Stimulated activated naive CD4-positive, alpha-beta T cell (primary cell): ENCODE measurements at places on chromosomes 12 and 14.

- DNase-seq, result no peak
Observed at GRCh38 chr14:76880449-76880848, 54.2 kb downstream of the LRRC74A start.

DNA sequence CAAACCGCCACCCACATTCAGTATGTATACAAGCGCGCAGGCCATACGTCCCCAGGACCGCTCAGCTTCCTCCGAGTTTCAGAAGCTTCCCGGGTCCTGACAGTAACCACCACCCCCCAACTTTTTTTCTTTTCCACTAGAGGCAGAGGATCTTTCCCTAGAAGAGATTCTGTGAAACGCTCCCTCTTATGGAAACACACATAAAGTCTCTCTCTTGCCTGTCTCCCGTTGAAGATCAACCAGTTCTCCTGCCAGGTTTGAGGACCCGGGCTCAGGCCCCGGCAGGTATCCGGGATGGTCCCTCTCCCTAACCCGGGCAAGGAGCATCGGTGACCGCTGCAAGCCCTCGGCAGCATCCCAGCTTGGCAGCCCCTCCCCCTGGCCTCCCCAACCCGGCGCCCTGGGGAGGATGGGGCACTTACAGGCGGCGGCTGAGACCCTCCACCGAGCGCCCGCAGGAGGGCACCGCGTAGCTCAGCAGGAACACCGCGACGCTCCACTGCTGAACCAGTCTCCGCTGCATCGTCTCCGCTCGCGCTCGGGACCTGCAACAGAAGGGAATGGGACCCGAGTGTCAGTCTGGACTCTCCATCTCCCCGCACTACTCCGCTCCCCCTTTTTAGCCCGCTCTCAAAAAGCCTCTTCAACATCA lies 3.4 kb downstream of the PTHLH start:
- no peak for DNase-seq

GRCh38 chr12:51863933-51864832 lies 15.7 kb upstream of the FIGNL2 start:
- peak; percentile 4 for DNase-seq

GRCh38 chr12:72214163-72214562 lies 58.0 kb upstream of the TRHDE start:
- no peak for DNase-seq

DNA sequence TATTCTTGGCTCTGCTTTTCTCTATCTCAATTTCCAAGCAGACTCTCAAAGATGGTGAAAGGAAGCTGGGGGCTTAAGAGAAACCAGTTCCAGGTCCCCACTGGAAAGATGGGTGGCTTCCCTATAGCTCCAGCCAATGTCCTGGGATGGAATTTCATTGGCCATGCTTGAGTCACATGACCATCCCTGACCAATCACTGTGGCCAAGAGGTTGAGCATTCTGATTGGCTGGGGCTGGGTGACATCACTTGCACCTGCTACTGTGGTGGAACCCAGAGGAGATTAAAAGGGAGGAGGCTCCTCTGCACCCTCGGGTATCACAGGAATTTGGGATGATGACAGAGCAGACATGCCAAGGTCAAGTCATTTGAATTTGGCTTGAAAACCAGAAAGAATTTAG lies 436.5 kb downstream of the TMEM132D start:
- DNase-seq, result no peak

- no peak for DNase-seq
Observed at GRCh38 chr14:71478542-71478941, 453.7 kb upstream of the RGS6 start.

DNA sequence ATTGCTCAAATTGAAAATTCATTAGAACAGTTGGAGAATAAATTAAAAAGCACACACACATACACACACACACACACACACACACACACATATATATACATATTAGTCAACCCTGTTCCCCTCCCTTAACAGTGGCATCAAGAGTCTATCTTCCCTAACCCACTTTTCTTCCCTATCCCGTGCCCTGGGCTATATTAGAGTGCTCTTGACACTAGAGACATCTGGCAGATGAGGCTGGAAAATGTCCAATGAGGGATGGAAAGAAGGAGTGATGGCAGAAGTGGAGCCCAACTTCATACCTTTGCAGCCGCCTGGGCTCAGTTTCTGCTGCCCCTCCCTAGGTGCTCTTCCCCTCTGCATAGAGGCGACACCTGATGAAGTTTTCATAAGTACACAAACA lies 172.4 kb upstream of the NUDT4 start:
- no peak for DNase-seq

GRCh38 chr12:23564451-23565152 lies 384.9 kb downstream of the SOX5 start:
- DNase-seq, result no peak

DNA sequence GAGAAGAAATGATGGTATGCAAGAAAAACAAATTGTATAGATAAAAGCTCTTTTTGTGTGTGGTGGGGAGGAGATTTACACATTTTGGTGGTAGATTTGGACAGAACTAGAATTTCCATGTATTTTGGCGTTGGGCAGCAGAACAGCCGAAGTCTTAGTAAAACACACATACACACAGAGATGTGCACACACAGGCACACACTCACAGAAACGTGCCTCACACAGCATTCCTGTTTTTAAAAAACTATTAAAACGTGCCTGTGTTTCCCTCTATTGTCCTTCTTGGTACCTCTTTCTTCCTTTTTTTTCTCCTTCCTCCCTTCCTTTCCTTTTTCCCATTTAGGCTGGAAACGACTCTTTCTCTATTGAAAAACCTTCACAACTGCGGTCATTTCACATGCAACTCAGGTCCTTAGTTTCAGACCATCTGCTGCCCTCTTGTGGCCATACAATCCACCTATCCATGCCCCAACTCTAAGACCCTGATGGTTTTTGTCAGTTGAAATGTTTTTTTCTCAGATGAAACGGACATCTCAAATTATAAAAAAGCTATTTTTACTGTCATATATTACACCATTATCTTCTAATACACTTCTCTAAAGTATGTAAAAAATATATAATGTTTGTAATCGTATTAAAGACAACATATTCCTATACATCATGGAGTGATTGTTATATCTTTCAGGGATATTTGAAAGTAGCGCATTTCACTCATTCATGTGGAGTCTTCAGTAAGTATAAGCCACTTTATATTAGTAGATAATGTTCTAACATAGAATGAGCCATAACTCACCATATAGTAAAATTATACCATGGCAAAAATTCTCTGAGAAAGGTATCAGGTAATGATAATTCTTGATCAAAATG lies 386.7 kb upstream of the NOVA1 start:
- DNase-seq, result no peak

DNA sequence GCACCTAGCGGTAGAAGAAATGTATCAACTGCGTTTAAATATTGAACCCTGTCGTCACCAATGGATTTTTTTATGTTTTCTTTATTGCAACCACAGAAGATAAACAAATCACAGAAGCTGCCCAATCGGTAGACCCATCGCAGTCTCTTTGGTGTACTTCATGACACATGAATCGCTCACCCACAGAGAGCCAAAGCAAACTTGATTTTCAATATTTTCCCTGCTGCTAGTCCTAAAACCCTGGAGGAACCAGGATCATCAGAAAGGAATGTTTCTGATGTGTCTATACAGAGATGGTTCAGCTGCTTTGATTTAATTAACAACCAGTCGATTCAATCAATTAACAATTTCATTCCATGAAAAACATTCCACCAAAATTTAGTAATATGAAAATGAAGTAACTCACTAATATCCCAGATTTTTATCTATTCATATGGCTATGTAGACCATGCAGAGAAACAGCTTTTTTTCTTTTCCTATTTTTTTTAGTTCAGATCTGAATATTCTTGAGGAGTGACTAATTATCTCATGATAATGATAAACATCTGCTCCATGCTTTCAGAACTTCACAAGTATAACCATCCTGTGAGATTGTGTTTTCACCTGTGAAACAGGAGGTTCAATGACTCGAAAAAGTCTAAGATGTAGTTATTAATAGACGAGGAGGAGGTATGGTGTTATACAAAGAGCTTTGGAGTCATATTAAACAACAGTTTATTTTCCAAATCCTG lies 46.1 kb downstream of the DIO2 start:
- DNase-seq, result no peak

DNA sequence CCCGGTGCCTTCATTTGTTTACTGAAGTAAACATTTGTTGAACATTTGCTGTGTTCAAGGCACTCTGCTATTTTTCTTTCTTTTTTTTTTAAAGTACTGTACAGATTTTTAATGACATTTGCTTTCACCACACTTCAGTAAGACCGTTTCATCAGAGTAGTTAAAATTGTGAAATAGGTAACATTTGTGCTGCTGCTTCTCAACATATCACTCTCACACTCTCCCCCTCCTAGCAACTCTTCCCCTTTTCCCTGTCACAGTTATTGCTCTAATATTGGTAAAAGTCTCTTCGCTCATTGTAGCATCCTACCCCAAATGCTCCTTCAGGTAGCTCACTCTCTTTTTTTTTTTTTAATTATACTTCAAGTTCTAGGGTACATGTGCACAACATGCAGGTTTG lies 49.6 kb downstream of the SRGAP1 start:
- no peak for DNase-seq

DNA sequence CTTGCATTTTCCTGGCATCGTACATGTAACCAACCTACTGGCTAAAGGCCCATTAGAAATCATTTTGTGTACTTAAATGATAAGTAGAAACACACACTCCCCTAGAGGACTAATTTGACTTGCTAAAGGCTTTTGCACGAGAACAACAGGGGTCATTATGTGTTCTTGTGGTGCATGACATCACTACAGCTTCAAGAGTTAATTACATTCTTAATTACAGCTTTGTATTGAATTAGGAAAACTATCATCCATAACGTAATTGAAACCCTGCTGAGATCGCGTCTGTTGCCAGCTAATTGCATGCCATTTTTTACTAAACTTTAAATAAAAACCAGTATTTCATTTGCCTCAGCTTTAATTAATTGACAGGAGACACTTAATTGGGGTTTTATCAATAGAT lies 51.4 kb downstream of the TMEM132C start:
- no peak for DNase-seq

DNA sequence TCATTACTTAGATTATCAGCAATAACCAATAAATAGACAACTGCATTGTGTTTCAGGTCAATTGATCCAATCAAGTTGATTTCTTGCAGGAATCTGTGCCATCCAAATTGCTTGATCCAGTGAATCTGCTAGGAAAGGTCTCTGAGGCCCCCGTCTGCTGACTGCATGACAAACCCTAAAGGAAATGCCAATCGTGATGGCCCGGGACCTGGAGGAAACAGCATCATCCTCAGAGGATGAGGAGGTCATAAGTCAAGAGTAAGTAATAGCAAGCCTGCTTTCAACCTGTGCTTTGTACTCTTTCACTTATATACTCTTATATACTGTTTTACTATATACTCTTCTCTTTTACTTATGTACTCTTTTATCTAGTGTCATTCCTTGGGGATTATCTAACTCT lies 1.9 kb downstream of the TTLL5 start:
- no peak for DNase-seq

GRCh38 chr12:1523046-1523445 lies 71.3 kb downstream of the FBXL14 start:
- no peak for DNase-seq

- DNase-seq, result no peak
Observed at GRCh38 chr12:46554460-46554859, 181.9 kb upstream of the SLC38A2 start.

DNA sequence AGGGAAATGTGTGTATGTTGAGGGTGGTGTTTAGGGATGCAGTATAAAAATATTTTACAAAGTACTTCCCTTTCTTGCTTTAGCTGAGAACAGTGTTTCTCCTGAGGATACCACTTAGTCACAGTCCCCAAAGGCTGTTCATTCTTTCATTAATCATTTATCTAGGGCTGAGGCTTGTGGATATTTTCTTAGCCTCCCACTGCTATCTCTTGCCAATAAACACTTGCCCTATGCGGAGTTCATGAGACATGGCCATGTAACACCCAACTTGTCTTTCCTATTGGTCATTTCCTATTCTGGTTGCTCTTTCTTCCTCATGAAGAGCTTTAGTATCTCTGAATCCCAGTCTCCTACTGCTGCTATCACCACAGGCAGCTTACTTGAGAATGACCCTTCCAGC lies 75.1 kb downstream of the ETNK1 start:
- no peak for DNase-seq

DNA sequence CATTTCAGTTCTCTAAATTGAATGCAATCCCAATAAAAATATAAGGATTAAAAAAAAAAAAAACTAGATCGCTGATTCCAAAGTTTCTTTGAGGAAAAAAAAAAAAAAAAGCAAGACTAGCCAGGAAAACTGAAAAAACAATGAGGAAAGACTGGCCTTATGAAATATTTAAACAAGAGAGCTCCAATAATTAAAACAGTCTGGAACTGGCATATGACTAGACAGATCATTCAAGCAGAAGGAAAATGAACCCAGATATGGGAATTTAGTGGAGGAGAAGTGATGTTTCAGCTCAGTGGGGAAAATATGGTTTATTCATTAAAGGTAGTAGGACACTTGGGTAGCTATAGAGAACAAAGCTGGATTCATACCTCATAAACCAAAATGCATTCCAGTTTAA lies 42.0 kb upstream of the TBC1D15 start:
- no peak for DNase-seq

DNA sequence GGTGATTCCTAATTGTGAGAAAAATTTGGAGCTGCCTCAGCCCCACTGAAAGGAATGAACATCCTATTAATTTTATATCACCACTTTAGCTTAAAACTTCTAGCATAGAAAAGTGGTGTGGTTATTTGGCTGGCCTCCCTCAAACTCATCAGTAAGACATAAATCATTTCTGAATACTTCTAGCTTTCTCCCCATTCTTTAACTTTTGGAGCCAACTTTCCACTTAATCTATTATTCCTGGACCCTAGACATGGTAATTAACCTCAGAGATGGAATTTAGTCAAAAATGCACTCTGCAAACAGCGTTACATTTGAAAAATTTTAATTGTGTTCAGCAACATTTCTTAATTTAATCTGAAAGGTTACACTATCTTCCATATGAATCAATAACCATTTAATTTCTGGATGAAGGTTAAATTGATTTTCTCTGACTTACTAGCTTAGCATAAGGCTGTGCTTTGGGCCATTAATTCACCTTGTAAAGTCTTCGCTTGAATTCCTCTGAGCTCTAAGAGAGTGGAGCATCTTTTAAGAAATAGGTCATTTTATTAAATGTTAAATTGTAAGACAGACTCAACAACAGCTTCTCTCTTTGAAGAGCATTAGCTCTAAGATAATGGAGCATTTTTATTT lies 753.6 kb upstream of the STXBP6 start:
- DNase-seq, result no peak

DNA sequence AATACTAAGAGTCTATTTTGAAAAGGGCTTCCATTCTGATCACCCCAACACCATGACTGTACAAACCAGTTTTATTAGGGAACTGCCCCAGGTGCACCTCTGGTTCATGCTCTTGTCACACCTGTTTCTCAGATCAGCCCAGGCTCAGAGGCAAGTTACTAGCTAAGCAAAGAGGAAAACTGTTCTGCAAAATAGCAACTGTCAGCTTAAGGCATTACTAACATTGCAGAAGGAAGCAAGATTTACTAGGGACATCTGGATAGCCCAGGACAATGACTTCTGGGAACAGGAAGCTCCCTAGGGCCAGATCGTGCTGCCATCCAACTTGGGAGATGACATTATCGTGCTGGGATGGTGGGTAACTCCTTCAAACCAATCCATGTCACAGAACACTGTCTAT lies 30.1 kb downstream of the ANAPC7 start:
- no peak for DNase-seq
